Activated naive CD4-positive, alpha-beta T cell treated with anti-CD3 and anti-CD28 coated beads, Interleukin-2, amount 50 U/mL, for 16 hours (primary cell): ENCODE measurements at places on chromosomes 6 and 20.

DNA sequence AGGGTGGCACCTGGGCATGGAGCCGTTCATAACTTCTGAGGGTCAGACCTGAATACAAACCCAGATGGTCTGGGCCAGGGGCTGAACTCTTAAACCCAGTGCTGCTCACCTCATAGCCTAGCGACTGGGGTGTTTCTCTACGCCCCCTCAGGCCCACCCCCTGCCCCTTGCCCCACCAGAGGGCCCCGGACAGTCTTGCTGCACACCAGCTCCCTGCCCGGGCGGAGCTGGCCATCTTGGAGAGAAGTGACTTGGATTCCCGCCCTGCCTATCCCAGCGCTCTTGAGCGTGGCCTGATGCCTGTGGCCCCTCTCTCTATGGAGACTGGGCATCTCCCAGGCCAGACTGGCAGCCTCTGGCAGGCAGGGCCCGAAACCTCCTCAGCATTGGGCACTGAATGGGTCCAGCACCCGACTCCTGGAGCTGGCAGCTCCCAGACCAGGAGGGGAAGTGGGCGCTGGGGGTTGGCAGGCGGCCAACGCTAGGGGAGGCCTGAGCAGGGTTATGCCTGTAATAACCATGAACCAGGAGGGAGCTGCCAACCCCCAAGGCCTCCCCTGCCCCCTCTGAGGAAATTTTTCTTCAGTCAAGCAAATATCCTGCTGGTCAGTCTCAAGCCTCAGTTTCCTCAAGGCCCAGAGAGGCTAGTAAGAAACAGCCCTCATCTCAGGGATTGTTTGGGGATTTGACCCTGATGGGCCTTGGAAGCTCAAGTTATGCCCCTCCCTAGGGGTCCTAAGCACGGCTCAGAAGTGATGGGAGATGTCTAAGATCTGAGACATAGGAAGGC is 169.5 kb downstream of the VEGFA start:
- DNase-seq: no peak

- DNase-seq: no peak
Measured at GRCh38 chr20:8367689-8368088, 235.6 kb downstream of the PLCB1 start.

DNA sequence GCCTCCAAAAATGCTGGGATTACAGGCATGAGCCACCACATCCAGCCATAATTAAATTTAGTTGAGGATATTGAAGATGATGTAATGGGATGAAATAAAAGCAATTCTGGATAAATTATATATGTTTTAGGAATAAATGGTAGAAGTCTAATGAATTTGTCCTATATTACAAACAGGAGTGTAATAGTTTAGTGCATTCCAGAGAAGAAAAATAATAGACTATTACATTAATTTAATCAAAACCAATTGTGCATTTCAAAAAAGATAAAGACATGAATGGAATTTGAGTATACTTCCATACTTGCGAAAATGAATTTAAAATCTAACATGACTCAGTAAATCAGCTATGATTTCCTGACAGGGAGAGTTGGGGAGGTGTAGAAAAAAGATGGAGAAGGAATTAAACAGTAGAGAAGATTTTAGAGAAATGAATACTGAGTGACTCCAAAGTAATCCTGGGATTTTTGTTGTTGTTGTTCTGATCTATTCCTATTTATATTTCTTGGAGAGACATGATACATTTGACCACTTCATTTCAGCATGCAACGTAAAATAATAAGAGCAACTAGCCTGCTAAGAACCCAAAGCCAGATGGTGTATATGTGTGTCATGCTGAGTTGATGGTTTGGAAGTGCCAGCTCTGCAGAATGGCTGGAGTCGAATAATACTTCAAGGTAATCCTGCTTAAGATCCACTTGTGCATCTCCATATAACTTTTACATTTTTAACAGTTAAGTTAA is 67.4 kb downstream of the AIG1 start:
- no peak for DNase-seq

GRCh38 chr20:37385176-37385575 is 39.2 kb downstream of the SRC start:
- DNase-seq: no peak

DNA sequence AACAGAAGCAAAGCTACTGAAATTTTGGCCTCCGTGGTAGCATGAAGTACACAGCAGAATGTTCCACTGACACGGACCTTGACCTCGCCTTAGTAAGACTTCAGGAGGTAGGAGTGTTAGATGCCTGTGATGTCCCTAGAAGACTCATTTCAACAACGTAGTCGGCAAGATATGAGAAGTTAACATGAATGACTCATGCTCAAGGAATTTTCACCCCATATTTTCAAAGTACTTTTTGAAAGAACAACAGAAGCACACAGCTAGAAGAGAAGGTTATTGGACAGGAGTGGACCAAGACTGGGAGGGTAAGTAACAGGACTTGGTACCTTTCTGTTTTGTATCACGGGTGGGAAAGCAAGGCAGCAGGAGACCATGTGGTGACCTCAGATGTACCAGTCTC is 78.0 kb downstream of the DZANK1 start:
- no peak for DNase-seq

- no peak for DNase-seq
Measured at GRCh38 chr6:137303441-137303840, 84.3 kb upstream of the IFNGR1 start.

DNA sequence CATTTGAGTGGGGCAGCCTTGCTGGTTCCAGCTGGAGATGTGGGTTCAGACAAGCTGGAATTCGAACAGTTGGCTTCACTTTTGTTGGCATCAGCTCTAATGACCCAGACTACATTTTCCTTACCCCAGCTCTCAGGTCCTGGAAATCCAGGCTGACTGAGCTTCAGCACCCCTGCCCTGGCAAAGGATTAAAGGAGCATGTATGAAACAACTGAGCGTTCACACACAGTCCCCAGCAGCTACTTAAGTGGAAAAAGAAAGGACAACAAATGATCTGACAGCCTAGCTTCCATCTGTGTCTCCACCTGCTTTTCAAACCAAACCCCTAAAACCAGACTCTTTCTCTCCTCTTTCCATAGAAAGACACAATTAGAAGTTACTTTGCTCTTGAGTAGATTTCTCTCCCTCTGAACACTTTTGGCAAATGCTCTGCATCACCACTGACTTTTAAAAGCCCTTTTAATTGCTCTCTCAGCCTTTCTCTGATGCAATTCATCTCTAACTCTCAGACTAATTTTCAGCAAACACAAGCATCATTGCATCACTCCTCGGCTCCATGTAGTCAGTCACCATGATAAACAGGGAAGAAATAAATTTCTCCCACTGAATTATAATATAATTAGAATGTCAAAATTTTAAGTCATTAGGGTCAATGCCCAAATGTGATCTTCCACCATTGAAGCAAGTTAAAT is 28.1 kb downstream of the ROS1 start:
- DNase-seq: no peak

DNA sequence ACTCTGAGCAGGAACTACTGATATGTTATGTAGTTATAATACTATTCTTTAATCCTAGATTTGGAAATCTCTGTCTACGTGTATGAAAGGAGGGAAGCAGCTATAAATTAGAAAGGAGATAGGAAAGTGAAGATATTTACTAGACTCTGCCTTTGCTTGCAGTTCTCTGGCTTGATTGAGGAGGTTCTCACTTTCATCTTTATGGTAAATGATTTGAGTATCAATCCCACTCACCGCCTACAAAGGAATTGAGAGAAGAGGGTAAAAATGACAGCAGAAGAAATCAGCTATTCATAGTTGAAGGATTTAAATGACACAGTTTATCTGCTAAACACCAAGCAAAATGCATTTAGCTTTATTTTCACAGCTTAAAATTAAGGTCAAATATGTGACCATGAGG is 67.3 kb downstream of the FAM229B start:
- DNase-seq: no peak

GRCh38 chr6:84469144-84469543 is 241.7 kb upstream of the CEP162 start:
- DNase-seq: no peak

GRCh38 chr6:67141005-67141404 is 1434.0 kb upstream of the EYS start:
- DNase-seq: no peak

DNA sequence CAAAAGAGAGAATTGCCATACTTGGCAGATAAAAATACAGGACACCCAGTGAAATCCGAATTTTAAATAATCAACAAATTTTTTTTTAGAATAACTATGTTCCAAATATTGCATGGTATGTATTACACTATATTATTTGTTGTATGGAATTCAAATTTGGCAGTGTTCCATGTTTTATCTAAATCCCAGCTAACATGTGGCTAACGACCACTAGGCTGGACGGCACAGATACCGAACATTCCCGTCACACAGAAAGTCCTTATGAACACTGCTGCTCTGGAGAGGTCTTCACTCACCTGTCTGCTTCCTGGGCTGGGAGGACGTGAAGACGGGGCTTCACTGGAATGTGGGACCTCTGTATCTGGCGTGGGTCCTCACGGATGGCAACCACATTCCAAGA is 32.8 kb downstream of the SNX5 start:
- no peak for DNase-seq

DNA sequence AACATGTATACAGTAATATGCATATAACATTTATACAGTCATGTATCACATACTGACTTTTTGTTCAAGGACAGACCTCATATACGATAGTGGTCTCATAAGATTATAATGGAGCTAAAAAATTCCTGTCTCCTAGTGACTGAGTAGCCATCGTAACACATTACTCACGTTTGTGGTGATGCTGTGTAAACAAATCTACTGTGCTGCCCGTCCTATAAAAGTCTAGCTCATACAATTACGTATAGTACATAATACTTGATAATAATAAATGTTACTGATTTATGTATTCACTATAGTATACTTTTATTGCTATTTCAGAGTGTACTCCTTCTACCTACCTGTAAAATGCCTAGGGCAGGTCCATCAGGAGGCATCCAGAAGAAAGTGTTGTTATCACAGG is 17.4 kb downstream of the SERAC1 start:
- no peak for DNase-seq

- no peak for DNase-seq
Measured at GRCh38 chr6:43734294-43734665, 35.7 kb upstream of the VEGFA start.

GRCh38 chr20:44790638-44791393 is 19.5 kb downstream of the RIMS4 start:
- DNase-seq: no peak

GRCh38 chr6:64817525-64817924 is 889.5 kb downstream of the EYS start:
- no peak for DNase-seq

- DNase-seq: peak; percentile 37
Measured at GRCh38 chr20:835608-836045, 2.1 kb downstream of the FAM110A start.

GRCh38 chr6:68333442-68333841 is 301.6 kb upstream of the ADGRB3 start:
- no peak for DNase-seq

DNA sequence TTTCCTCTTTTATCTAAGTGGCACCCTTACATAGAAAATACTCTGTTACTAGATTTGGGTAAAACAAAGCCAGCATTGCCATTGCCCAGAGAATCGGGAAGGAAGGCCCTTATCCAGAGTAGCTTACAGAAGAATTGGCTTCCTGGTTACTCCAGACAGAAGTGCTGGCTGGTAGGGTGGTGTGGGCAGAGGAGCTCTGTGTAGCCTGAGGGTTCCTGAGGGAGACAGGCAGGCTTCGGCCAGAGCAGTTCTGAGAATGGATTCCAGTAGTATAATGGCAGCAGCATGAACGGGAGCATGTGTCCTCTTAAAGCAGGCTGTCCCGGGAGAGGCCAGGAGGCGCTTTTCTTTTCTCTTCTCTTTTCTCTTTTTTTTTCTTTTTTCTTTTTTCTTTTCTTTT is 11.9 kb downstream of the CUL9 start:
- DNase-seq: no peak

GRCh38 chr20:44630297-44630696 is 21.2 kb downstream of the ADA start:
- DNase-seq: no peak

DNA sequence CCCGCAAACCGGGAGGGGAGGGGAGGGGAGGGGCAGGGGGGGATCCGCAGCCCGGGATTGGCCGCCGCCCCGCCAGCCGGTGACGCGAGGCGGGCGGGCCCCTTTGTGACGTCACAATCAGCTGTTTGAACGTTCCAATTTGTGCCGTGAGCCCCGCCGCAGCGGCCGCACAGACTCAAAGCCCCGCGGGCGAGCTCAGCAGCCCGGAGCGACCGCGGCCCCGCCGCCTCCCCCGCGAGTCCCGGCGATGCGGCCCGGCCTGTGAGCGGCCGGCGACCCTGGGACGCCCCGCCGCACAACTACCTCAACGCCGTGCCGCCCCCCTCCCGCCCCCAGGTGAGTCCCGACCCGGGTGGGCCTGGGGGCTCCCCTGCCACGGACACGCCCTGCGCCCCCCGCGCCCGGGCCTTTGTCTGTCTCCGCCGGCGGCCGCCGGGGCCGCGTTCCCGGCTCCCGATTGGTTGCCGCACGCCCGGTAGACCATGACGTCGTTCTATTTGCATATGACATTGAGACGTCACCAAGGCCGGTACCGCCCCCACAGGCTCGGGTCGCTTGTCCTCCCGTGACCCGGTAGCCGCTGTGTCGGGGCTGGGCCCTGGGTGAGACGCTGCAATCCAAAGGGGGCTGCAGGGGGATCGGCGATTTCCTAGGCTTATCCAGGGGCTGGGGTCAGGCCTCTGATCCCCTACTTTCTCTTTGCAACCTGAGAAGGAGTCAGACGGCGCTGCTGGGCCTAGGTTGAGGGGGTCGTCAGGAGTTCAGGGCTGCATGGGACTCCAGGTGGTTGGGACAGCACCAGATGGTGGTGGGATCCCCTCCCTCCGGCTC is at the start of gene TP53INP2:
Gene TP53INP2 (plus strand): TSS at position 168 of the 831 bp plus-strand sequence. CDS start 4,396 bp downstream, outside the sequence.
- DNase-seq: peak; percentile 78

- DNase-seq: no peak
Measured at GRCh38 chr6:2784930-2785329, 19.7 kb downstream of the WRNIP1 start.

GRCh38 chr6:118187568-118188164 is 280.6 kb downstream of the SLC35F1 start:
- peak; percentile 27 for DNase-seq

- DNase-seq: no peak
Measured at GRCh38 chr6:151070631-151071051, 169.1 kb upstream of the AKAP12 start.

GRCh38 chr6:169217972-169218371 is 35.7 kb downstream of the THBS2 start:
- no peak for DNase-seq

DNA sequence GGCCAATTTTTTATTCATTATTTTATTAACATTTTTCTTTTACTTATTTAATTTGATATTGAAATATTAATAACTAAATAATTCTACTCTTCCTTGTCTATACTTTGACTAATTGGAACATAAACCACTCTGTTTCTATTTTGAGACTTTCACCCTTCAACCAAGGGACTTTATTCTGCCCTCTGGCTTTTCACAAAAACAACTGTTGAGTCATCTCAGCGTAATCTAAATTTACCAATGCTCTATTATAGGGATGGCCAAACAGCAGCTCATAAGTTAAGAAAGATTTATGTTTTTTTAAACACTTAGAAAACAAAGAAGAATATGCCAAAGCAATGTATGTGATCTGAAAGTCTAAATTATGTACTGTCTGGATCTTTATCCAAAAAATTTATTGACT is 46.7 kb downstream of the DOP1A start:
- DNase-seq: no peak
